ENCODE measurements at places on chromosomes 3 and 15. TPM values are rescaled to one million over a fixed set of nuclear protein-coding genes. Genes with fewer than 3 reads are reported as not detected.

- no peaks in the 10 kb centered on the region for H3K27me3 ChIP-seq
- DNase-seq = no peak
- H3K27ac ChIP-seq = no peak overlapping the region
- H3K4me3 ChIP-seq = no peak overlapping the region
- H3K4me1 ChIP-seq = no peaks in the 10 kb centered on the region
Measured at GRCh38 chr3:154235330-154235729, 89.0 kb downstream of the DHX36 start.

DNA sequence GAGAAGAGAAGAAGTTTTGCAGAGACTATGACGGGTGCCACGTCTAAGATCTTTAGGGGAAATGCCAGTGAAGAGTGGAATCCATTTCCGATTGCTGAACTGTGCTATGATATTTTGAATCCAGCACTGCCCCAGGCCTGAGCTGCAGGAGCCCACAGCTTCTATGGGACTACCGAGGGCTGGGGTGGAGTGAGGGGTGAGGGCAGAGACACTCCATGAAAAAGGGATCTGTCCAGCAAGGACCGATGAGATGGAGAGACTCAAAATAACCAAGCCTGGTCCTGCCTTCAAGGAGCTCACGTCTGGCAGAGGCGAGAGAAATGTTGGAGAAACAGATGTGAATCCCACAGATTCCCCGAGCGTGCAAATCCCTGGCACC is 79.8 kb upstream of the MEF2A start:
- H3K27ac ChIP-seq = no peak overlapping the region
- peak overlapping the region; percentile 19 for H3K4me3 ChIP-seq
- H3K27me3 ChIP-seq = peaks cover 19% of the 10 kb centered on the region
- no peaks in the 10 kb centered on the region for H3K36me3 ChIP-seq

- H3K4me3 ChIP-seq = no peak overlapping the region
- no peaks in the 10 kb centered on the region for H3K36me3 ChIP-seq
- H3K27ac ChIP-seq = no peak overlapping the region
- DNase-seq = no peak
- H3K4me1 ChIP-seq = peaks cover 11% of the 10 kb centered on the region
- no peaks in the 10 kb centered on the region for H3K27me3 ChIP-seq
Measured at GRCh38 chr15:90864507-90864906, 3.9 kb upstream of the FURIN start.

DNA sequence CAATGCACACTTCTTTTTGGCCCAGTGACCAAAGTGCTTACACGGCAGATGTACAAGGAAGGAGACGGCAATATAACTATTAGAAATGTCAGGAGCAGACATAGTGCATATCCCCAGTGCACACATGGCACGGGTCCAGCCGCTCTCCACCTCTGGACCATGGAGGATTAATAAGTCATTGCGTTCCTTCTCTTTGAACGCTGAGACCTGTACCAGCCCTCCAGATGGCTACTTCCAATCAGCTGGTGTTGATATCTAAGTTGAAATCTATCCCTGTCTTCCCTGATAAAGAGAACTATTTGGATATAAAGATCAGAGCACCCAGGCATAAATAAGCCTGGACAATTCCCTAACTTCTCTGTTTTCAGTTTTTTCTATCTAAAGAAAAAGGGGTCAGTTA is 212.5 kb downstream of the CADPS start:
- H3K4me3 ChIP-seq = no peak overlapping the region
- DNase-seq = no peak
- H3K4me1 ChIP-seq = no peaks in the 10 kb centered on the region
- no peak overlapping the region for H3K27ac ChIP-seq

The PARP15 gene
- 74.9 TPM for total RNA-seq

The GOLGA8J gene
- total RNA-seq = not detected

GRCh38 chr3:121998611-121999473 is 23.2 kb downstream of the ILDR1 start:
- H3K36me3 ChIP-seq = no peaks in the 10 kb centered on the region
- peaks cover 6% of the 10 kb centered on the region for H3K27me3 ChIP-seq
- H3K4me1 ChIP-seq = no peaks in the 10 kb centered on the region
- H3K4me3 ChIP-seq = no peak overlapping the region
- H3K27ac ChIP-seq = no peak overlapping the region

The CPN2 gene
- not detected for total RNA-seq

DNA sequence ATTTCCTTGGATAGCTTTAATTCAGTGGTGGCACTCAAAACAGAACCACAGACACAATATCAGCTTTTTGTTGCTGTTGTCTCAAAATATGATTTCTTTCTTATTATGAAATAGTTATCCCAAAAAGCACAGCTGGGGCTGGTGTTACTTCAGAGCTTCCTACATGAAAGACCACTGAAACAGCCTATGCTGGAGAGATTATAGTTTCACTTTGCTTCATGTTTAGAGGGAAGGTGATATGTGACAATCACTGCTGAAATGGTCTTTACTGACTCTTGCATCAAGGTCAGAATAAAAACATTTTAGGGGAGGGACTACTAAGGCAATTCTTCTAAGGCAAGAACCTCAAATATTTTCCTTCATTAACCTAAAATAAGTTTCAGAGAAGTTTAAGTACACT is 190.7 kb downstream of the TNIK start:
- DNase-seq = no peak
- H3K36me3 ChIP-seq = no peaks in the 10 kb centered on the region
- H3K4me3 ChIP-seq = no peak overlapping the region
- H3K27ac ChIP-seq = no peak overlapping the region
- peaks cover 21% of the 10 kb centered on the region for H3K4me1 ChIP-seq

GRCh38 chr3:6753536-6753935 is 107.4 kb upstream of the GRM7 start:
- H3K36me3 ChIP-seq = no peaks in the 10 kb centered on the region
- H3K4me1 ChIP-seq = no peaks in the 10 kb centered on the region
- no peak for DNase-seq
- H3K27ac ChIP-seq = no peak overlapping the region
- H3K27me3 ChIP-seq = no peaks in the 10 kb centered on the region

GRCh38 chr3:60754617-60755016 is 496.6 kb downstream of the FHIT start:
- no peak for DNase-seq
- H3K4me1 ChIP-seq = no peaks in the 10 kb centered on the region
- H3K27me3 ChIP-seq = no peaks in the 10 kb centered on the region
- no peaks in the 10 kb centered on the region for H3K36me3 ChIP-seq
- no peak overlapping the region for H3K4me3 ChIP-seq

DNA sequence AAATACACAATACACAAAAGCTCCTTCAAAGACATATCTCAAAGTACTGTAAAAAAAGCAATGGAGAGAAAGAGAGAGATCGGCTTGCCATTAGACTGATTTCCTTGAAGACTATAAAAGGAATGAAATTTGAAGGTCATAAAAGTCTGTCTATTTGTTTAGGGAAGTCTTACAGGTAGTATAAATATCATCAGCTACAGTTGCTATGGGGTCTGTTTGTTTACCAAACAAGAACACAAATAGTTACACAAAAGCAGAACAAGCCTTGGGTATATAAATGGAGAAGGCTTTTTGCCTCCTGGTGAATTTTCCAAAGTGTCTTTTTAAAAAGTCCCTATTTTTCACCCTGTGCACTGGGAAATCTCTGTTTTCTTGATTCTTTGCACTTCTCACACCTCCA is 552.3 kb downstream of the FOXP1 start:
- DNase-seq = no peak
- H3K36me3 ChIP-seq = peaks cover 7% of the 10 kb centered on the region

DNA sequence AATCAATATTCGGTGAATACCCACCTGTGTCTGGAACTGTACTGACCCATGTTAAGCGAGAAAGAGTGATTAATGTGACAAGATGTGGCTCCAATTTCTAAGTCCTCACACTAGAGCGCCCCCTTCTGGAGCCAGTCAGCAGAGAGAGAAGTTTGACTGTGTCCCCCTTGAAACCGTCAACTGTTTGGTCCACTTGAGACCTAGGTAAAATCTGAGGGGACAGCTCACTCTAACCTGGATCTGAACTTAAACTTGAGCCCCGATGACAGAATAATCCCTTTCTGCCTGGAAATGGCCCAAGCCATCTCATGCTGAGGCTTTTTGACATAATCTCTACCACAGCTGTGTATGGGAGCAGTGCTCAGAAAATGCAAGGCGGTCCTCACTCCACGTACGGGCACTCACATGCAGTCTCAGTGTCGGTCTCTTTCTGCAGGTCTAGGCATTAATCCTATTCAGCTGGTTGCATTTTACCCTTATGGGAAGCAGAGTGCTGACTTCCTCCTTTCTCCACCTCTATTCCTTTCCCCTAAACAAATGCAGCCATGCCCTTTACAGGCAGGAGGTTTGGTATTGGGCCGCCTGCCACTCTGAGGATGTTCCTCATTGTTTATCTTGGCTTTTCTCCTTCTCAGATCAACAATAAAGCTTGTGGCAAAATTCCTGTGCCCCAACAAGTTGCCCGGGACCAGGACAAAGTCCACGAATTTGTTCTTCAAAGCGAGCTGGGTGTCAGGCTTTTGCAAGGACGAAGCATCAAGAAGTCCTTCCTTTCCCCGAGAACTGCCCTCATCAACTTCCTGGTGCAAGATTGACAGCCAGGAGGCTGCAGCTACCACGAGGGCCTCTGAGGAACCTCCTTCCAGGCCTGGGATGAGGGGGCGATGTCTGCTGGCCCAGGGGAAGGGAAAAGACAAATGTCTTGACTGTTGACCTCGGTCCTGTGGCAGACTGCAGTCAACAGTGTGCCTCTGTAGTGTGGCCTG is 47.5 kb upstream of the LIMD1 start:
- no peaks in the 10 kb centered on the region for H3K27me3 ChIP-seq
- DNase-seq = peak; percentile 25
- H3K36me3 ChIP-seq = peaks cover 9% of the 10 kb centered on the region
- H3K4me1 ChIP-seq = peaks cover 11% of the 10 kb centered on the region

DNA sequence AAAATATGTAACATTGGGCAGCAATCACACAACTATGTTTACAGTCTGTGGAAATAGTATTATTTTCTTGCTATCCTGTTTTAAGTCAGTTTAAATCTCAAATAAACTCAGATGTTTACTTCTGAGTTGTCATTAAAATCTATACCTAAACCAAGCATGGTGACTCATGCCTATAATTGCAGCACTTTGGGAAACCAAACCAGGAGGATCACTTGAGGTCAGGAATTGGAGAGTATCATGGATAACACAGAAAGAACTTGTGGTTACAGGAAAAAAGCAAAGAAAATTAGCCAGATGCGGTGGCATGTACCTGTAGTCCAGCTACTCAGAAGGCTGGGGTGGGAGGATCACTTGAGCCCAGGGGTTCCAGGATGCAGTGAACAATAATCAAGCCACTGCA is 631.6 kb upstream of the EPHA6 start:
- DNase-seq = no peak
- no peaks in the 10 kb centered on the region for H3K27me3 ChIP-seq
- H3K36me3 ChIP-seq = no peaks in the 10 kb centered on the region
- H3K4me1 ChIP-seq = no peaks in the 10 kb centered on the region

DNA sequence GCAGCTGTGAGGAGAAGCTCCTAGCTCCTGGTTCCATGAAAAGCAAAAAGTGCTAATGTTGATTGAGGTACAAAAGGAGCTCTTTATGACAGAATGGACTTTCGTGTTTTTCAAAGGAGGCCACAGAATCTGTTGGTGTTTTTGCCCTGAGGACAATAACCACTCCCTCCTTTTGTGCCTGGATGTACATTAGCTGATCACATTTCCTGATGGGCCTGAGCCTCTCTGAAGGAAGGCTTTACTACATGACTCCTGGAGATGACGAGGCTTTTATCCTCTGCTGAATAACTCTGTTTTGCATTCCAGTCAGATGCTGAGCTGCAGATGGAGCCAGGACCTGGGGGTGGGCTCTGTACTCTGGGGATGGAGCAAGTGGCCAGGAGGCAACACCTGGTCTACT is 301.9 kb downstream of the CACNA2D3 start:
- no peaks in the 10 kb centered on the region for H3K27me3 ChIP-seq
- no peak for DNase-seq
- H3K4me3 ChIP-seq = no peak overlapping the region
- no peaks in the 10 kb centered on the region for H3K4me1 ChIP-seq
- no peaks in the 10 kb centered on the region for H3K36me3 ChIP-seq

DNA sequence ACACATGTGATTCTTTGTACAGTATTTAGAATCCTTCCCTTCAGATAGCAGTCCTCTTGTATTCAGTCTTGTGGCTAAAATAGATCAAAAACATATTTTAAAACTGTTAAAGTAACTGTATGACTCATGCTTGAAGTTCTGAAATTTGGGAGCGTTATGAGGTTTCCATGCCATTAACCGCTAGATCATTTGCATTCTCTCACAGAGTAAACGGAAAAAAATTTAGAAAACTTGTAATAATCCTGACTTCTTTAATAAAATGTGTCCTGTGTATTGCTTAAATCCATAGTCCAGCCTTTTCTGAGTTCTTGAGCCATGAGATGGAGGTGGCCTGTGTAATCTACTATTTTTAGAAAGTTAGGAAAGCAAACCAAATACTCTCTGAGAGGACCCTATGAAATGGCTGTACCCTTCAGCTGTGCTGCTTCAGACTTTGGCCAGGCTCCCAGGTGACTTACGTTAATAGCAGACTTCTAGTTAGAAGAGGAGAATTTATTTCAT is 33.8 kb downstream of the MBNL1 start:
- H3K36me3 ChIP-seq = no peaks in the 10 kb centered on the region
- peaks cover 44% of the 10 kb centered on the region for H3K4me1 ChIP-seq
- no peaks in the 10 kb centered on the region for H3K27me3 ChIP-seq
- H3K4me3 ChIP-seq = no peak overlapping the region
- H3K27ac ChIP-seq = peak overlapping the region; percentile 61

The CADPS gene
- total RNA-seq = not detected

- H3K4me1 ChIP-seq = no peaks in the 10 kb centered on the region
- H3K4me3 ChIP-seq = no peak overlapping the region
- no peak overlapping the region for H3K27ac ChIP-seq
- DNase-seq = no peak
- H3K27me3 ChIP-seq = peaks cover 17% of the 10 kb centered on the region
- H3K36me3 ChIP-seq = no peaks in the 10 kb centered on the region
Measured at GRCh38 chr15:39442898-39443297, 138.0 kb upstream of the THBS1 start.

DNA sequence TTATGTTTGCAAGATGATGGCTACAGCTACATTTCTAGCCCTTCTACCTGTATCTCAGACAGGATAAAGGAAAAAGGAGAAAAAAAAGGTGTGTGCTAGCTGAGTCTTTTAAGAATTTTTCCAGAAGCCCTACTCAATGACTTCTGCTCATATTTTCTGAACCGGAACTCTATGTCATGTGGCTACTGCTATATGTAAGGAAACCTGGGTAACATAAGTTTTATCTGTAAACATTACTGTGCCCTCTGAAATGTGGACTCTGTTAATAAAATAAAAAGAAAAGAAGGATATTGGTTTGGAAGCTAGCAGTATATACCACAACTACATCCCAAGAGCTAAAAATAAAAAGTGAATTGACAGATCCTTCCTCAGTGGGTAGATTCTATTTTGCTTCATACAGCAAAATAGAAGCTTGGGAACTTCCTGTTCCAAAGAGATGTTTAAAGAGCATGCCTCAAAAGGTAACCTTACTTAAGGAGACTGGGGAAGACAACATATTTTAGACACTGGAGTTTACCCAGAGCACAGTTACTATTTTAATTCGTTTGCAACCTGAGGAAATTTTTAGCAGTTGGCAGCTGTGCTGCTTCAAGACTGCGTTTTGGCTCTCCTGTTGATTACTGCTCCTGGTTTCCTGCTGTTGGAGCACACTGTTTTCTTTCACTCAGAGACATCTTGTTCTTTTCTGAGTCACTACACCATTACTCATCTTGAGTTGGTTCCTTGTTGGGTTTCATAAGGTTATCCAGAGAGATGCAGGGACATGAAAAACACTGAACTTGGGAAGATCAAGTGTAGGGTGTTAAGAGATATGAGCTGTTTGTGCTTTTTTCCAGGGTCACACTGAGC is 280.7 kb downstream of the NFKBIZ start:
- no peak overlapping the region for H3K27ac ChIP-seq
- H3K4me1 ChIP-seq = no peaks in the 10 kb centered on the region
- DNase-seq = no peak
- H3K4me3 ChIP-seq = no peak overlapping the region
- no peaks in the 10 kb centered on the region for H3K27me3 ChIP-seq
- no peaks in the 10 kb centered on the region for H3K36me3 ChIP-seq
